Astrocyte of the hippocampus (primary cell): ENCODE measurements at places on chromosomes 7 and 10.

GRCh38 chr10:14123139-14123538, 207.6 kb downstream of the FRMD4A start:
- DNase-seq: peak; percentile 16

- DNase-seq: peak; percentile 61
Observed at GRCh38 chr7:151309311-151309710, 32.3 kb upstream of the NUB1 start.

GRCh38 chr7:138352570-138353461, 107.2 kb upstream of the TRIM24 start:
- no peak for DNase-seq

DNA sequence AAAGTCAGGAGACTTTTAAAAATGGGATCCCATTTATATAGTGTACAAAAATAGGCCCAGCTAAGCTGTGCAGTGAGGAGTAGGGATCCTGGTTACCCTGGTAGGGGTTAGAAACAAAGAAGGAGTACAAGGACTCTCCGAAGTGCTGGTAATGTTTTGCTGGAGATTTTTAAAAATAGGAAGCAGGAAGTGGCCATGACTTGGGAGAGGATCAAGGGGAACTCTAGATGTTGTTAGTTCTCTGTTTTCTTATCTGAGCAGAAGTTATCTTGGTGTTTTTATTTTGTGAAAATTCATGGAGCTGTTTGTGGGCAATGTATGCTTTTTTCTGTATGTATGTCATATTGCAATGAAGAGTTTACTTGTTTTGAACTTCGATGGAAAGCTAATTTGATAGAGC, 373.9 kb downstream of the SFMBT2 start:
- no peak for DNase-seq

- DNase-seq: no peak
Observed at GRCh38 chr10:114938856-114939193, 830 bp downstream of the TRUB1 start.

DNA sequence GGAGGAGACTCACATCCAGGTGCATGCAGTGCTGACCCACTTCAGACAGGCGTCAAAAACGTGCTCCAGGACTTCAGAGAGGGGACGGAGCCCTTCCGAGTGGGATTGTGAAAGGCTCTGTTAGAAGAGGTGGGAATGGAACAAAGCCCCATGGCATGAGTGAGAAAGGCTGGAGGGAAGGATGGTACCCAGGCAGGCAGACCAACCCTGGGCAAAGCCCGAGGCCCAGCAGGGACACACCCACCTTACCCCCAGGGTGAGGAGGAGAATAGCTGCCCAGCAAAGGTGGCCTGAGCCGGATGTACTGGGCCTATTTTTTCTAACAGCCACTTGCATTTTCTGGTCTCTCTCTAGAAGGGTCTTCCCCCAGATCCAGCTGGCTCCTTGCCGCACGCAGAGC, 14.8 kb downstream of the CHAT start:
- no peak for DNase-seq

DNA sequence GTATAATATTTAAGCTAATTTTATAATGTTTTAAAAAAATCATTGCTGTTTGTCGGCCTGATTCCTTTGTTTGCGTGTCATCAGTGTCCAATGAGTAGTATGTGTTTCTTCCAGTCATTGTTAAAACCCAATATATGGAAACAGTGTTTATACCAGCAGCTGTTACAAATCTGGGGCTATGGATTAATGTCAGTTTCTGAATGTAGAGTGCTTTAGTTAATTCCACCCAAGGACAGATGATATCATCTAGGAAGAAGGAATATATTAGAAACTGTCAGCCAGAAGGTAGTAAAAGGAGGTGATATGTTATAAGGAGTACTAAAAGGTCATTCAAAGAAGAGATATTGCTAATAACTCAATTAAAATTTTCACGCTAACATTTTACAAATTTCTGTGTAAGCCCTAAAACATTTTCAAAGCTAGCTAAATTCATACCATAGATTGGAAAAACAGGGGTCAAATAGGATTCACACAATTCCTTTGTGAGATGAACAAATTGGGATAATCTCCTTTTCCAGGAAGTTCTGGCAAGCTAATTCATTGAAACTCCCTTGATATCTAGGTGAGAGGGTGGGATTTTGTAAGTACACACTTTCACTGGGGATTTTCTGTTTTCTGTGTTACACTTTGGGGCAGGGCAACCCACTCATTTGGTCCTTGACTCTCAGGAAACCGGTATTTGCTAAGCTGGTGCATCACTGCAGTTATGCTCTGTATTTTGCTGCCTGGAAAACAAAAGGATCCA, 448.8 kb downstream of the LRMDA start:
- no peak for DNase-seq

DNA sequence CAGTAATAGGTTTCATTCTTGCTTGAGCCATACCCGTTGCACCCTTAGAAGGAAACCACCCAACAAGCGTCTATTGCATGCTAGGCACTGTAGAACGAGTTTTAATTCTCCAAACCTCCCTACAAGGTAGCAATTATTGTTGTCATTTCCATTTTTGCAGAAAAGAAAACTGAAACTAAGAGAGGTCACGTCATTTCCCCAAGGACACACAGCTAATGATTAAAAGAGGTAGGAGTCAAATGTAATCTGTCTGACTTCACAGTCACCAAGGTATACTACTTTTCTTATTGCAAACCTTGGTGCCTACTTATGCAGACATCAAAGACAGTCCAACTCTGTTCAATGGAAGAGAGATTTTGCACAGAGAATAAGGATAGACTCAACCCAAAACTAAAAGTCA, 49.1 kb upstream of the C1QL3 start:
- DNase-seq: no peak

DNA sequence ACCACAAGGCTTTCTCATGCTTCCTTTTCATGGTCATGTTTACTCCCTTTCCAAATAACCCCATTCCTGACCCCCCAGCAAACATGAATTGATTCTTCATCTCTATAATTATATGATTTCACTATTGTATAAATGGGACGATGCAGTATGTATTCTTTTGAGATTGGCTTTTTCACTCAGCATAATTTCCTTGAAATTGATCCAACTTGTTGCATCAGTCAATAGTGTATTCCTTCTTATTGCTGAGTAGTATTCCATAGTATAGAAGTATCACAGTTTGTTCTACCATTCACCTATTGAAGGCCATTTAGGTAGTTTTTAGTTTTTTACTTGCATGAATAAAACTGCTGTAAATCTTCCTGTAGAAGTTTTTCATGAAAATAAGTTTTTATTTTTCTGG, 264.7 kb downstream of the BAMBI start:
- DNase-seq: no peak

DNA sequence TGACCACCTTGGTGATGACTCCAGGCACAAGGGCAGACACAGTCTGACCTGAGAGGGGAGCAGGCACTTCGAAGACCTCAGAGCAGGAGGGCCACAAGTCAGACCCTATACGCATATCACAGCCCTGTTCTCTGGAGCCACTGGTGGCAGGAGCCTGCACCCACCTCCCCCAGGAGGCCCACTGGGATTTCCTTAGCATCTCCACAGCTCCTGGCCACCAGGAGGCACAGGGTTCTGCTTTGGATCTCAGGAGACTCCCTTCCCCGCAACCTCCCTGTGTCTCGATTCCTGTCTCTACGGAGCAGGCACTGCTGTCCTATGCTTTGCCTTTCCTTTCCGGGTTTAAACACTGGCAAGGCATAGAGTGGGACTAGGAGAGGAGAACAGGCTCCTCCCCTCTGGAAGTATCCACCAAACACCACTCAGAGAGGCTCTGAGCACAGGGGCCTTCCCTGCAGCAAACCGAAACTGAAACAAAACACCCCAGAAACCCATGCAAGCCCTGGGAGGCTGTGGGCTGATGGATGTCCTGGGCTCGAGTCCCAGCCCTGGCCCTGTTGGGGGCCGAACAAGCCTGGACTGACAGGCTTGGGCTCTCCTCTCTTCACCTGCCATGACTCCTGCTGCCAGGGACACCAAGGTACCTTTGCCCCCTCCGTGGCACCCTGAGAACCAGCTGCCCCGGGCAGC, 166.3 kb downstream of the NEURL1 start:
- DNase-seq: peak; percentile 94

DNA sequence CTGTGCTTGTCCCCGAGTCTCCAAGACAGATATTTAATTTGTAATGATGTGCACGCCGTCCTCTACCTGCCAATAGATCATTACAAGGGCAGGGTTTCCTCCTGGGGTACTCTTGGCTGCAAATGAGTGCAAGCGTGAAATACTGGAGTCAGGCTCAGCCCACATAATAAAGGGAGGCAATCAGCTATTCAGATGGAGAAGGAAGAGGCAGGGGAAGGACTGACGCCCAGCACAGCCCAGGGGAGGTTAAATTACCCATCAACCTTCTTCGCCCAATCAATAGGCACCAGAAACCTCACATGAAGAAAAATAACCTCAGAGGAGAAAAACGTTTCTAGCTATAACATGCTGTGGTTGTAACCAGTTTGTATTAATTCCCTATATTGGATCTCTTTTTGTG, 544.9 kb upstream of the ADARB2 start:
- no peak for DNase-seq

DNA sequence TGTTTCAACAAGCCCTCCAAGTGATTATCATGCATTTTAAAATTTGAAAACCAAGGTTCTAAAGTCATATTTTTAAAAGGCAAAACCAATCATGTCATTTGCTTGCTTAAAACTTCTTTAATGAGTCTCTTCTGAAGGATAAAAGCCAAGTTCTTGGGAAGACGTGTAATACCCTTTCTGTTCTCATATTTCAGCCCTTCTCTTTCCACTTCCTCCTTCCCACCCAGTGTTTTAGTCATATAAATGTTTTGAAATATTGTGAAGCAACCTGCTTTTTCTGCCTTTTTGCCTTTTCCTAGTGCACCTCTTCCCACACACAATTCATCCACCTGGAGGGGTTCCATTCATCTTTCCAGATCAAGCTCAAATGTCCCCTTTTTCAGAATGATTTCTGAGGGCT, 211.1 kb upstream of the LRRTM3 start:
- no peak for DNase-seq

- peak; percentile 88 for DNase-seq
Observed at GRCh38 chr10:113071446-113071845, 121.4 kb downstream of the TCF7L2 start.

DNA sequence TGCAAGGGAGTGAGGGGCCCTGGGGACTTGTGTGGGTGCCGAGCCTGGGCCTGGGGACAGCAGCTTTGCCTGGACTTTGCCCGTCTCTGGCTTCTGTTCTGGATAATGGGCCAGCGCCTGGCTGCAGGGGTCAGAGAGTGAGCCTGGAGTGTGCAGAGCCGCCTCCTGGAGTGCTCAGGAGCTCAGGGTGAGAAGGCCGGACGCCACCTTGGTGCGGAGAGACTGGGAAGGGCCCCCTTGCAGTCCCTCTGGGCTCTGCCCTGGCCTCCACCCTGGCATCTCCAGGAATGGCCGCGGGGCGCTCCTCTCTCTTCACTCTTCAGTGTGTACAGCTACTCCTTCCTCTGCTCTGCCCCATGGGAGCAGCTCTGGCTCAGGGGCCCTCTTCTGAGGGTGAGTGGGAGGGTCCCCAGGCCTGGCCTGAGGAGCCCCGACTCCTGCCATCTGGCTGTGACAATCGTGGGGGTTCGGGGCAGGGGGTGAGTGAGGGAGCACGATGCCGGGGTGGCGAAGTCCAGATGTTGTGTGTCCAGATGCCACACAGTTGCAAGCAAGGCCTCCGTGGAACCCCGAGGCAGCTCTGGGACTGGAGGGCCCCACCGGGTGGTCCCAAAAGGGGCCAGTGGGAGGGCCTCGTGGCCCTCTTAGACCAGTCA, 187.1 kb downstream of the DNAJB6 start:
- no peak for DNase-seq

DNA sequence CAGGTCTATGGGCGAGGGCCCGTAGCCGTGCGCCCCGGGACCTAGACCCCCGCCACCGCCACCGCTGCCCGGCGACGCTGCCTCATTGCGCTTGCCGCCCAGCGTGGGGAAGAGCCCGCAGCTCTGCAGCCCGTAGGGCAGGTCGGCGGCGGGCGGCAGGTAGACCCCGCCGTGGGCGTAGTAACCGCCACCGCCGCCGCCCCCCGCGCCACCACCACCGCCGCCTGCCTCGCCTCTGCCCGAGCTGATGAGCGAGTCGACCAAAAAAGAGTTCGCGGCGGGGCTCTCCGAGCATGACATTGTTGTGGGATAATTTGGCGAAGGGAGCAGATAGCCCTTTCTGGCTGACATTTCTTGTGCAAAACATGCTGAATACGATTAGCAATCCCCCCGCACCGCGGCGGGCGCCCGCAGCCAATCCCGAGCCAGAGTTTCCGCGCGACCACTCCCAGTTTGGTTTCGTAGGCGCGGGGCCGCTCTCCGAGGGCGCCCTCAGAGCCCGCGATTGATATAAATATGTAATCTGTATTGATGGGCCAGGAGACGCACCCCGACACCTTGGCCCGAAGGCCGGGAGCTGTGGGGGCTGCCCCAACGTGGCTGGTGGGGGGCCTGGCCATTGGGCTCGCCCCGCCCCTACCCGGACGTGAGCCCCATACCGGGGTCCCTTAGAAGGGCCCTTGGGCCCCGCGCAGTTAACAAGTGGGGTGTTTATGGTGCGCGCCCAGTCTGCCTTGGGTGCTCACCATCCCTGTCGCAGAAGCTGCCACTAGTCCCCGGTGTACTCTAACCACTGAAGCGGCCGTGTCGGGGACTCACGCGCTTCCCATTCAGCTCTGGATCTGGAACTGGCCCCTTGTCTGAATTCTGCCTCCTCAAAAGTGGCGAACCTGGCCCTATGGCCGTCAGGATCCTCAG, at the start of gene HOXA10:
Gene HOXA10 (minus strand): TSS at position 365 of the 918 bp plus-strand sequence. CDS start 14 bp downstream, at position 351.
- no peak for DNase-seq

- no peak for DNase-seq
Observed at GRCh38 chr7:2934984-2935740, 91.1 kb upstream of the GNA12 start.

DNA sequence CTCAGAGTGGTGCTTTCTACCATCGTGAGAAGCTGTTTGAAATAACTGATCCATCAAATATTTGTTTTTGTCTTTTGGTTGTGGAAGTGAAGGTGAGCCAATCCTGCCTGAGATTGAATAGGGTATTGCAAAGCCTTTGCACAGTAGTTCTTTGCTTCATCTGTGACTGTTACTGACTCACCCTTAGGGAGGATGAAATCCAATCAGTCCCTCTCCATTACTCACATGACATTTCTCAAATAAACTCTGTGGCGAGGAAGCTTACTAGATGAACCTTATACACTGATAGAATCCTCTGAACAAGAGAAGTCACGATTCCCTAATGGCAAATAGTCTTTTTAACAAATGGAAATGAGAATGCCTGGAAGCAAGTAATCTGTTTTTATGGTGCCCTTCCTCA, 31.9 kb downstream of the HEPACAM2 start:
- no peak for DNase-seq

GRCh38 chr10:34046506-34047034, 712.1 kb upstream of the NRP1 start:
- DNase-seq: no peak

- no peak for DNase-seq
Observed at GRCh38 chr7:140054751-140055150, 8.0 kb downstream of the PARP12 start.

GRCh38 chr10:28677888-28678686, 766 bp downstream of the BAMBI start:
- peak; percentile 68 for DNase-seq

DNA sequence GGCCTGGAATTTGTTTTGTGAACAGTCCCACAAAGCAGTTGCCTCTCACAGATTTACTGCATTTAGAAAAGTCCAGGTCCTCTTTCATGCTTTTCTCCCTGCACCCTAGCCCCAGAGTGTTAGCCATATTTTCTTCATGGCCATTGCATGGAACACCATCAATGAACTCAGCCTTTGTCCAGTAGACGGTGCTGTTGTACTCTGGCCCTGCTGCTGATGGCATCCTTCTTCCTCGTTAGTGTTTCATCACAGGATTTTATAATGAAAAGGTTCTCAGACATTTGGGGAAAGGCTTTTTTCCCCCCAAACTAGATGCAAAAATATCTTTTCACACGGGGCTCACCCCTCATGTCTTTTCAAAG, 93.0 kb upstream of the SLC25A13 start:
- DNase-seq: peak; percentile 67
